ENCODE measurements at places on chromosomes 12 and 14.

DNA sequence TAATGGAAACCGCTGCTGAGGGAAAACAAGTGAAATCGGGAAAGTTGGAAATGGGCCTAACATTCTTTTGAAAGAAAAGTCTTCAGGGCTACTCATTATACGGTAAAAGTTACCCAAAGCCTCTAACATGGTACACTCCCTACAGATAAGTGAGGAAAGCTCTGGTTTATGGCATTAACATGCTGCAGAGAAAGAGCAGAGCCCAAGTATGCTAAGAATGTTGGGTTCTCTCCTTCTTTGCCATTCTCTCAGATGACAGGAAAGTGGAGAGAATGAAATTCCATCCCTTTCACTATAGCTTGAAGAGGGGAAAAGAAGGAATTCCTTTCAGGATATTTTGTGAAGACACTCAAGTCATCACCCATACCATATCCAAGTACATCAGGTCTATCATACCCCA is 348.0 kb downstream of the SEC23A start:
- no peak for DNase-seq

DNA sequence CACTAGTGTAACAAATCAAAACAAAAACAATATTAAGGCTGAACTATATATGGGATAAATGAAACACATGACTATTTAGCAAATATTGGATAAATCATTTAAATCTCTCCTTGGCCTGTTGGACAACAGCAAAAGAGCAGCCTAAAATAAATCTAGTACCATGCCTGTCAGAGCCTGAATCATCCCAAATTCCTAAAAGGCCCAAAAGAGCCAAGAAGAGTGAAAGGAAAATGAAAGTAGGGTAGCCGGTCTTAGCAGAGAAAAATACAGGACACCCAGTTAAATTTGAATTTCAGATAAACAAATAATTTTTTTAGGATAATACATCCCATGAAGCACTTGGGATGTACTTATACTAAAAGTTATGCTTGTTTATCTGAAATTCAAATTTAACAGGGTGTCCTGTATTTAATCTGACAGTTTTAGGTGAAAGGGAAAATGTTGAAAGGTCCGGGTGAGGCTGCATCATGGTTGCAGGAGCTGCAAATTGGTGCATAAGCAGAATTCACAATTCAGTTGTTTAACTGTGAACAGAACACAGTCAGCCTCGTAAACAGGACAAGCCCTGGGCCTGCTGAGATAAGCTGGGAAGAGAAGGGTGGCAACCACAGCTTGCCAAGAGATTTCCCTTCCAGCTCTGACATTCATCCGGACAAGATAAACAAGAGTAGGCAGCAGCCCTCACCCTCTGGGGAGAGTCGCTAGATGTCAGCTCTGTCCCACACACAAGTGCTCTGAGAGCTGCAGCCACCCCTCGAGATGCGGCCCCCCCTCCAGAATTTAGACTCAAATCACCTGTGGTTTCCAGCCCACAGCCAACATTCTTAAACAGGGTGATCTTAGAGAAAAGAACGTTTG is 30.3 kb downstream of the DMAC2L start:
- peak; percentile 58 for DNase-seq

DNA sequence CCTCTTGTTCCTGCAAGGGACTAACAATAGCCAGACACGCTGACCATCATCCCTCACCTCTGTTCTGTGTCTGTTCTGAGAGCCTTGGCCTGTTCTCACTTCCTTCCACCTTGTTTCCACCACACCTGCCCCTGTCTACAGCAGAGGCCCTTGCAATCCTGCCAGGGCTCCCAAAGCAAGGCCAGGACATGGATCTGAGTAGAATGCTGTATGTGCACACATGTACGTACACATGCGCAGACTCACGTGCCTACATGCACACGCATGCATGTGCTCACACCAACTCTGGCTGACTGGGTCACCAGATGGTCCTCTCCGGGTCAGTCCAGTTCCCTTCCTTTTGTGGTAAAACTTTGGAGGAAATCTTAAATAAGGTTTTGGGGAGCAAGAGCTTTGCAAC is 133.0 kb upstream of the C14orf180 start:
- no peak for DNase-seq

DNA sequence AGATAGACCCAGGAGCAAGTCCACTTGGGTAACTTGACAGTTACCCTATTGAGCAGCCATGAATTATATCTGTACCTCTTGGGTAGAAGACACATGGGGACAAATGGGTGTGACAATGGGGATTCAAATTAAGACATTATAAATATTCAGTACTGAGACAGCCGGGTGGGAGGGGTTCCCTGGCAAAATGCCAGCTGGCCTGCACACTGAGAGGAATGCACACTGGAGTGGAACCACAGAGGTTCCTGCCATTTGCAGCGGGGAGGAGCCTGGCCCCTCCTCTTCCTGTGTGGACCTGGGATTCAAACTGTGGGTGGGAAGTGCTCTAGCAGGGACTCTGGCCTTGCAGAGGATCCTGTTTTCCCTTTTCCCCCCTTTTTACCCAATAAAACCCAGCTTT is 118.7 kb upstream of the CDKN3 start:
- no peak for DNase-seq

DNA sequence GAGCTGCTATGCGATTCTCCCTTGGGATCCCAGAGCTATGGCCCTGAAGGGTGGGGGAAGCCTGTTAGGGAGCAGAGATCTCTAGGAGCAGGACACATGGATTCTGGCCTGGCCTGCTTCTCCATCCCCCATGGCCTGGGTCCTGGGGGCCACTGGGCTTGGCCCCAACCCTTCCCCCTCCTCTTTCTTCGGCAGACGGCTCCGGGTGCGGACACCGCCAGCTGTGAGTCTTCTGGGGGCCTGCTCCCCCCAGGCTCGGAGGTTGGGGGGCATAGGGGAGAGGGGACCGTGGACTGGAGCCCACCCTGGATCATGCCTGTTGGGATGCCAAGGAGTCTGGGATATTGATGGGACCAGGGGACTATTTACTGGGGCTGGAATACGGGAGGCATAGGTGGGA is 9.0 kb downstream of the PRPF40B start:
- no peak for DNase-seq

GRCh38 chr14:76424359-76424758 is 48.4 kb downstream of the ESRRB start:
- no peak for DNase-seq

DNA sequence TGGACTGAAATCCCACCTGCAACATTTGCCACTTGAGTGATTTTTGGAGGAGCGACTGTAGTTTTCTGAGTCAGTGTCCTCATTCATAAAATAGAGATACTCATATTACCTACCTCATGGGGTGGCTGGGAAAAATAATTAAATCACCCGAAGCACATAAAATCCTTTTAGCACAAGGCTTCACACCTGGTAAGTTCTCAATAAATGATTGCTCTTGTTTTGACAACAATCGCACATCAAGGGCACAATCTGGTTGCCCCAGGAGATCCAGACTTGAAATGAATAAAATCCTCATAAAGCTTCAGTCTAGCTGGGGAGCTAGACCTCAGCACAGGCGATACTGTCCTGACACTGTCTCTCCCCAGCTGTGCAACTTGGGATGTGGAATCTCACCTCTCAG is 76.0 kb upstream of the CCDC60 start:
- no peak for DNase-seq
